ENCODE measurements at places on chromosomes 16 and 17.

- DNase-seq, result no peak
Observed at GRCh38 chr16:27576729-27577128, 26.8 kb downstream of the KATNIP start.

DNA sequence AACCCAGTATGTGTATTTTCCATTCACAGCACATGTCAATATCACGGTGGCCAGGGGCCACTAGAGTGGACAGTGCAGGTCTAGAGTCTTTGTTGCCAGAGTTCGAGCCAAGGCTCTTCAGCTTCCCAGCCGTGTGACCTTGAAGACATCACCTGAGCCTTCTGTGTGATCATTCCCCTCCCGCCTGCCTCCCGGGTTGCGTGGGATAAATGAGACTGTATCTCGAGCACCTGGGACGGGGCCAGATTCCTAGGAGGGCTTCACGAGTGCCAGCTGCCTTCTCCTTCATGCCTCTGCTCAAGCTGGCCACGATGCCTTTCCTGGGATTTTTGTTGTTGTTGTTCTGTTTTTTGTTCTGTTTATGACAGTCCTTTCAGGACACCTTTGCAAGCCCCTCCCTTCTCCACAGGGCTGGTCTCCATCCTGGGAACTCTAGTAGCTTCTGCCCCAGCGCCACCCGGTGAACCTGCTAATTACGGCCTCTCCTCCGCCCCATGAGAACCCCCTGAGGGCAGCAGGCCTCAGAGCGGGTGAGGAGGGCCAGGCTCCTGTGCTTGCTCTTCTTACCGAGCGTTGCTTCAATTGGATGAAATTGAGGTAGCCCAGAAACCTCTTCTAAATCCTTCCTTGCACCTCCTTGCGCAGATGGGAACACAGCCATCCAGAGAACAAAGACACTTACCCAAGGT, 3.9 kb downstream of the SPNS2 start:
- DNase-seq, result no peak

GRCh38 chr16:3992297-3993051, 112.0 kb upstream of the CREBBP start:
- no peak for DNase-seq

DNA sequence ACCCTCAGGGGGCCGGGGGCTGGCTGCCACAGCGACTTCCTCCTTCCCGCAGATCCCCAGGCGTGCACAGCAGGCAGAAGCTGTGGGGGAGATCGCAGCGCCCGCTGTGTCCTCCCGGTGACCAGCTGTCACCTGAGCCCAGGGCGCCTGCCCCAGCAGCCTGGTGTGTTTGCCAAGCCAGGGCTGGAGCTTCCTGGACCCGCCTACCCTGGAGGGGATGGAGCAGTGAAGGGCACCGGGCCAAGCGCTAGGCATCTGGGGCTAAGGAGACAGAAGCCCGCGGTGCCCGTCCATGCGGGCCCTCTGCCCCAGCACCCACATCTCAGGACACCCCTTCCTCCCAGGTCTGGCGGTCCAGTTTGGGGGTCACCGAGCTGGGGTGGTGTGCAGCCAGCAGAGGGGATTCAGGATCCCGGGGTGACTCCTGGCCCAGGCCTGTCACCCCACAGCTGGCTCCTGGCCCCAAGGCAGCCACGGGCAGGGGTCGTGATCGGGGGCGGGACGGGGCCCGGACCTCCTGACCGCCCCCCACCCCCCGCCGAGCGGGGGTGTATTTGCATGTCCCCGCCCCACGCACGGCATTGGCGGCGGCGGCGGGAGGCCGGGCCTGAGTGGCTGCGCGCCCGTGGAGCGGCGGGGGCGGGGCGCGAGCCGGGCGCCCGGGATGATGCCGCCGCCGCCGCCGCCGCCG, at the start of gene RAB26:
RAB26 (plus strand) TSS at position 645 of the 691 bp plus-strand sequence. CDS start 159 bp downstream, outside the sequence.
- peak; percentile 47 for DNase-seq

GRCh38 chr17:75565066-75565465, 22.5 kb upstream of the MYO15B start:
- no peak for DNase-seq

DNA sequence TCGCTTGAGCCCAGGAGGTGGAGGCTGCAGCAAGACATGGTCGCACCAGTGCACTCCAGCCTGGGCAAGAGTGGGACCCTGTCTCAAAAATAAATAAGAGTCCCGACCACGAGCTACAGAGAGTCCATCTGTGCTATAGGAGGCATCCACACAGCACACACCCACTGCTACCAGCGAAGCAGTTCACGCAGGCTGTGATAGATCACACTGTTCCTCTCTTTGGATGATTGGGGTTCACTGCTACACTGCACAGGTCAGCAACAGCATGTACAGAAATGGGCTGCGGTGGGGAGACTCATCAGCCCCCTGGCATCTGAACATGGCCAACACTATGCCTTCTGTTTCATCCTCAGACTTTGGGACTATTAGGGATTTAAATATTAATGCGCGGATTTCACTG, 33.8 kb downstream of the PMM2 start:
- no peak for DNase-seq

- no peak for DNase-seq
Observed at GRCh38 chr17:42053731-42054500, 3.5 kb upstream of the C17orf113 start.

DNA sequence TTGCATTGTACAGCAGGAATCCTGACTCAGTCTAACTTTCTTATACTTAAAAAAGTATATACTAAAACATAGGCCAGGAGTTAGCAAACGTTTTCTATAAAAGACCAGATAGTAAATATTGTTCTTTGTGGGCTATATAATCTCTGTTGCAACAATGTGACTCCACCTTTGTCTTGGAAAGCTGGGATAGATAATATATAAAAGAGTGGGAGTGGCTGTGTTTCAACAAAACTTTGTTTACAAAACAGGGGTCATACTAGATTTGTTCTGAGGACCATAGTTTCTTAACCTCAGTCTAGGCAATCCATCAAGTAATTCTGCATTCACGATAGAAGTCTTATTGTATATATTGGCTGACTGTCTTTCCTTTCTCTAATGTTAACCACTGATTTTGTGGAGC, 9.0 kb upstream of the TBC1D3B start:
- no peak for DNase-seq

GRCh38 chr16:74898659-74899058, 86.3 kb downstream of the WDR59 start:
- DNase-seq, result no peak

DNA sequence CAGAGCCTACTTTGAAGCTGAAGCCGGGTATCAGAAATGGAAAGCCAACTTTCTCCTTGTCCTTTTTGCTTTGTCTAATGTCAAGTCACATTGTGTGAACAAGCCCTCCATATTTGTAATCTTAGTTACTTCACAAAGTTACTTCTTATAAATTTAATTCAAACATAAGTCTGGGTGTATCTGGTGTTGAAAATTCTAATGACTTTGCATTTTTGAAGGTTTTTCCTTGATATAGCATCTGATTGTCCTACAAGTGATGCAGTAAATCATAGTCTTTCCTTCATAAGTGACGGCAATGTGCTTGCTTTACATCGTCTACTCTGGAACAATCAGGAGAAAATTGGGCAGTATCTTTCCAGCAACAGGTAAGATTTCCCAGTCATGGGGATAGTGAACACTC, 36.9 kb downstream of the OMG start:
- DNase-seq, result no peak

- no peak for DNase-seq
Observed at GRCh38 chr16:35146031-35146710, 1686.8 kb downstream of the TP53TG3F start.

GRCh38 chr16:13307851-13308250, 406.5 kb downstream of the SHISA9 start:
- peak; percentile 81 for DNase-seq

DNA sequence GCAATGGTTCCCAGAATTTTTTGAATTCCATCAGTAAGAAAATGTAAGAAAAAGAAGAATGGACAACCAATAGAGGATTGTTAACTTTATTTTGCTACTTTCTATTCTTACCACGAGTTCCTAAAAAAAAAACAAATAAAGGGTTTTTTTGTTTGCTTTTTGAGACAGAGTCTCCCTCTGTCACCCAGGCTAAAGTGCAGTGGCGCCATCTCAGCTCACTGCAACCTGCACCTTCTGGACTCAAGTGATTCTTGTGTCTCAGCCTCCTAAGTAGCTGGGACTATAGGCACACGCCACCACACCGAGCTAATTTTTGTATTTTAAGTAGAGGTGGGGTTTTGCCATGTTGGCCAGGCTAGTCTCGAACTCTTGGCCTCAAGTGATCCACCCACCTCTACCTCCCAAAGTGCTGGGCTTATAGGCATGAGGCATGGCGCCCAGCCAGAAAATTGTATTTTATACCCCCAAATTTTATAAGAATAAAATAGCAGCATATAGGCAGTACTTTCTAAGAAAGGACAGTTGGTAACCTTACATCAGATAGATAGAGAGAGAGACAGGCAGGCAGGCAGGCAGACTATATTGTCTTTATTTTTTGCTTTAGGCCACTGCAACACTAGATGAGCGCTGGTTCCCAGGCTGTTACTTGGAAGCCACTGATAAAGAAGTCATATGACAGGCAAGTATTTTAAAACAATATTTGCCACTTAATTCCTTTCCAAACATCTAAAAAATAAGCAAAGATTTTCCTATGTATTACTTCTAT, 127.5 kb downstream of the VPS53 start:
- no peak for DNase-seq

DNA sequence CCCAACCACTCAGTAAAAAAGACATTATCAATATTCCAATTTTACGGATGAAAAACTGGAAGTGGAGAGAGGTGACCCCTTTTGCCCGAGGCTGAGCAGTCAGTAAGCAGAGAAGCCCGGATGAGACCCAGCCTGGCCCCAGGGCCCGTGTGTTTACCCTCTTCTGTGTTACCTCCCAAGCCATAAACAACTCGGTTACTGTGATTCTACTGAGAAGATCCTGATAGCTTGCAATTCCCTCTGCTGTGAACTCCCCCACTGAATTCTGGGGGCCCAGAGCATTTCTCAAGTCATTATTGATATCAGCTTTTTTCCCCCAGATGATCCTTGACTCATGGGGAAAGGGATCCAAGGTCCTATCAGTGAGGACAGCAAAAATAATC, 482.6 kb upstream of the ERCC4 start:
- no peak for DNase-seq
